ENCODE measurements at places on chromosomes 7 and 10.

- no peak for DNase-seq
These were observed 103.0 kb upstream of the ZNF32 start for GRCh38 chr10:43751646-43752045.

DNA sequence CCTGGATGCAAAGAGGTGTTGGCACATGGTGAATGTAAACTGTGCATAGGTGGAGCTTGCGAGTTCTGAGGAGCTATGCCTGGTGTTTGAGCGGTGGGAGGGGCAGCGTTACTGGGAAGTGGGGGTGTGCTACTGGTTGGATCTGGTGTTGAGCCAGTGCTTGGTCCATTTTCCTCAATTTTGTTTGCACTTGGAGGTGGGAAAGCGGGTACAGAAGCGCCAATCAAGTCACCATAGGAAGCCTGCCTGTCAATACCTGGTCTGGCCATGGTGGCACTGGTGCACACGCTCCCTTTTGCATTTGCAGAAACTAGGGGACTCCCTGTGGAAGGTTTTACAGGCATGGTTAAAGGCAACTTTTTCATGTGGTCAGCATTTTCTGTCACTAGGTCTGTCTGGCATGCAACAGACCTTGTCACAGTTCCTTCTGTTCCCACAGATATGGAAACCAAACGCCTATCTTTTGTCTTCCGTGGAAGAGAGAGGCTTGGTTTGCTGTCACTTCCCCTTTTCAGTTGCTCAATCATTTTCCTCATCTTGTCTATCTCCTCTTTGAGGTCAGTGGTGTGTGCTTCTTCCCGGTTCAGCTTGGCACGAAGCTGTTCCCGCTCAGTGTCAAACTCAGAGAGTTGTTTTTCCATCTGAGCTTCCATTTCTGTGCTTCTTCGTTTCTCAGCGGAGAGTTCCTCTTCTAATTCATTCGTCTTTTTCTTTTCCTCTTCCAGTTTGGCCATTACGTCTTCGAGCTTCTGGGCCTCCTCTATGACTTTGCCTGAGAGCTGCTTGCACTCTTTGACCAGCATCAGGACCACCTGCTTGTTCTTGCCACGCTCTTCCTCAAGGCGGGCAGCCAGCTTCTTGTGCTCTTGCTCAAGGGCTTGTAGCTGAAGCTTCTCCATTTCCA lies 81.1 kb downstream of the CTTNBP2 start:
- no peak for DNase-seq

DNA sequence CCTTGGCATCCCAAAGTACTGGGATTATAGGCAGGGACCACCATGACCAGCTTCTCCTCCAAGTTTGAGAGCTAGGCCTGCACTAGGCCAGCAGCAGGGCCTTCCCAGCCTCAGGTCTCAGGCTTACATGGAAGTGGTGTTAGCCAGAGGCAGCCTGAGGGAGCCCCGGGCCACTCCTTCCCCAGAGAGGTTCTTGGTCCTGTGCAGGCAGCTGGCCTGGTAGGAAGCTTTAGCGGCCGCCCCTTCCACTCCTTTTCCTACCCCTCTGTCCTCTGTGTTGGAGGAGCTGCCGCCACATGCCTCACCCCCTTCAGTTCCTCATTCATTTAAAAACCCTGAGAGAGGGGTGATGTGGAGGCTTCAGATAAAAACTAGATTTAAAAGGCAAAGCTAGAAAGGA lies 40.3 kb downstream of the TSPAN15 start:
- DNase-seq = no peak

- DNase-seq = peak; percentile 95
These were observed 15.8 kb upstream of the ADAMTS14 start for GRCh38 chr10:70656489-70656888.

DNA sequence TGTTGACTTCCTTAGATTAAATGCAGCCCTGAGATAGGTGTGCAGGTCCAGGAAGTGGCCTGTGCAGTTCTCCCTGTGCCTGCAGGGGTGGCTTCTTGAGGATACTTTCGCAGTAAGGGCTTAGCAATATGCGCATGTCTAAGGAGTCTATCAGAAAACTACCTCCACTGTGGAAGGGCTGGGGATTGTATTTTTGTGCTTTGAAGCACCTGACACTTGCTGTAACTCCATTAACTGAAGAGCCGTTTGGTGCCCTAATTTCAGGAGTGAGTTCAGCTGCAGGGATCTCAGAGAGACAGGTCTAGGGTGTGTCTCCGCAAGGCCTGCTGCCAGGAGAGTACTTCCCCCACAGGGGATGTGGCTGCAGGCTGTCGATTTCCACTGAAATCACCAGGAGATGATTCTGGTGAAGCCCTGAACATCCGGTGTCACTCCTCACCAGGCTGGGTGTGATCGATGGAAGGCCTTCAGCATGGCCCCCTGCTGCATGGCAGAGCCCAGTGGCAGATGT lies 35.5 kb downstream of the IKZF1 start:
- no peak for DNase-seq

GRCh38 chr7:79272066-79272669 lies 181.3 kb downstream of the MAGI2 start:
- peak; percentile 48 for DNase-seq

DNA sequence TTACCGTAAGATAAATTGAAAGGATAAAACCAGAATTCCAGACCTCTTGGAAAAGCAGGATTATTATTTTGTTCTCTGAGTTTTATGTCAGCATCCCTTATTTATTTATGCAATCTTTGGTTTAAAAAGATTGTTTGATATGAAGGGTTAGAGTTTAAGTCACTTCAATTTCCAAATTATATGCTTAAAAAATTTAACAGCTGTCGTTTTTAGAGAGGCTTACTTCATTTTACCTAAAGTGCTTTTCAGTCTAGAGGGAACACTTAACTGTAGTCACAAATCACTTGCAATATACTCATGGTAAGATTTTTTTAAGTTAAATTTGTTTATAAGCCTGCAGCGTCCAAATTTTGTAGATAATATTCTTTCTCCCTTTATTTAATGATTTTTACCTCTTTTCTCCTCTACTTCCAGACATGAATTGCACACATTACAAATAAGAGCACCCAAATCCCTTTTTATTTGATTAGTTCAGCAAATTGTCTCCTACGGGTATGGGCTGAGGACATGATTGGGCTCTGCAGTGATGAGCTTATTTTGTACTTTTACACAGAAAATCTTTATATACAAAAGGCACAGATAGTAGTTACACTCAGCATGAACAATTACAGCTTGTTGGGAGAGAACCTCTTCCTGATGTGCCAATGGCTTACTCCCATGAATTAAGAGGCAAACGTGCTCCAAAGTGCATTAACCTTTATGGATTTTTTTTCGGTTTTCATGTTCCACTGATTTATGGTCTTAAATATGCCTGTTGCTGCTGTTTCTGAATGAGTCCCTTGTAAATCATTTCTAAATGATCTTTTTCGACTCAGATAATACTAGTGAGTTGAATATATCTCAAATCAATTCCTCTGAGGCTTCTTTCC lies 319.3 kb upstream of the LRGUK start:
- no peak for DNase-seq
